T-helper 2 cell (primary cell): ENCODE measurements at places on chromosomes 5 and 9.

- DNase-seq = no peak
These were observed 1931.0 kb downstream of the EFNA5 start for GRCh38 chr5:105739732-105740131.

- DNase-seq = no peak
These were observed 628.3 kb downstream of the DNAH5 start for GRCh38 chr5:13316176-13316575.

DNA sequence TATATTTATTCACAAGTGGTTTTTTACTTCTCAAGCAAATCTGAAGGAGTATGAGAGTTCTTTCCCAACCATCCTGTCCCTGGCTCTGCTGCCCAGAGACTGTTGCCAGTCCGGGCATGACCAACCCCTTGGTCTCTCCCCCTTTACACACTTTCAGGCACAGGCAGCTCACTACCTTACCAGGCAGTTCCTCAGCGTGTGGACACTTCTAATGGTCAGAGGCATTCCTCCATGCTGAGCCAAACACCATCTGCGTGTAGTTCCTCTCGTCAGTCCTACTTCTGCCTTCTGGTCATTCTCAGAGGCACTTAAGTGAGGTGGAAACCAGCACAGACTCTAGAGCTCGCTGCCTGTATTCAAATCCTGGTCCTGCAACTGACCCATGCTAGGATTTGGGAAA is 56.1 kb downstream of the TSTD2 start:
- no peak for DNase-seq

- peak; percentile 84 for DNase-seq
These were observed 232.5 kb downstream of the ARHGAP26 start for GRCh38 chr5:143002459-143003327.

GRCh38 chr9:116617389-116617788 is 69.7 kb upstream of the TRIM32 start:
- no peak for DNase-seq

GRCh38 chr5:126014676-126015075 is 408.5 kb upstream of the GRAMD2B start:
- no peak for DNase-seq

- DNase-seq = no peak
These were observed 113.3 kb upstream of the GRAMD2B start for GRCh38 chr5:126309860-126310259.

DNA sequence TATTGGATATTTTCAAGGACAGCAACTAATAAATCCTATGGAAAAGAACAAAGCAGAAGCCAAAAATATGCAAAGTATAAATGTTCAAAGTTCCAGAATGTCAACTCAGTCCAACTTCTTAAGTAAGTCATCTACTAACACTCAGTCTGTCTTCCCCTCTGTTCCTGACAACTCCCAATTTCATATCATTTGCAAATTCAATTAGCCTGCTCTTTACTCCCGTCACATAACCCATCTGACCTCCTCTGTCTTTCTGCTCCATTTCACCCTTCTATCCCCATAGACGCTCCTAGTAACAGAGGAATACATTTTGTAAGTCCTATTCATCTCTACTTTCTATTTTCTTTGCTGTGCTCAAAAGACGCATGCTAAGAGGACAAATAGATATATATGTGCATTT is 659.8 kb upstream of the MEF2C start:
- no peak for DNase-seq

DNA sequence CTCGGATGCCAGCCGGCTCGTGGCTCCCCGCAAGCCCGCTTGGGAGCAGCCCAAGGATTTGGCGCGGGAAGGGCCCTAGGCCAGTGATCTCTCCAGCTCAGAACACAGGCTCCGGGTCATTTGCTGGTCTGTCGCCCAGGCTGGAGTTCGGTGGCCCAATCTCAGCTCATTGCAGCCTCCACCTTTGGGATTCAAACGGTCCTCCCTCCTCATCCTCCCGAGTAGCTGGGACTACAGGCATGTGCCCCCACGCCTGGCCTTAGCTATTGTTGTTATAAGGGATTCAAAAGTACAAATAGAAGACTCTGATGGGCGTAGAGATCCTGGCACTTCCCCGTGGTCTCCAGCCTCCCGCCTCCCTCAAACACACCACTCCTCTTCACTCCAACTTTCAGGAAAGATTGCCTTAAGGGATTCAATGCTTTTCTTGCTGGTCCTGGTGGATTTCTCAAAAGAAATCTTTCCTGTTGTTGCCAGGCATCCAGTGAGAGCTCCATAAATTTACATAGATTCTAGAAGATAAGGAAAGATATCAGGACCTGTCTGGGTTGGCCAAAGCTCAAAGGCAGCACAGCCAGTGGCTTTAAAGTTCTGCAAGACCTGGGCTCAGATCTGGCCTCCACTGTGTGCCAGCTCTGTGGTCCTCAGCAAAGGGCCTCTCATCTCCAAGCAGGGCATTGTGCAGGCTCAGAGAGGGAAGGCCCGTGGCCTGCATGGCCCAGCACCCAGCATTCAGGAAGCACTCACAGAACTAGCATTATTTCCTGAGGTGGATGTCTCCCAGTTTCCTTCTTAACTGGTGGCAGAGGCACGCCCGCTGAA is 1.0 kb downstream of the AIF1L start:
- no peak for DNase-seq

- no peak for DNase-seq
These were observed 738.2 kb downstream of the BRINP1 start for GRCh38 chr9:118630931-118631595.

DNA sequence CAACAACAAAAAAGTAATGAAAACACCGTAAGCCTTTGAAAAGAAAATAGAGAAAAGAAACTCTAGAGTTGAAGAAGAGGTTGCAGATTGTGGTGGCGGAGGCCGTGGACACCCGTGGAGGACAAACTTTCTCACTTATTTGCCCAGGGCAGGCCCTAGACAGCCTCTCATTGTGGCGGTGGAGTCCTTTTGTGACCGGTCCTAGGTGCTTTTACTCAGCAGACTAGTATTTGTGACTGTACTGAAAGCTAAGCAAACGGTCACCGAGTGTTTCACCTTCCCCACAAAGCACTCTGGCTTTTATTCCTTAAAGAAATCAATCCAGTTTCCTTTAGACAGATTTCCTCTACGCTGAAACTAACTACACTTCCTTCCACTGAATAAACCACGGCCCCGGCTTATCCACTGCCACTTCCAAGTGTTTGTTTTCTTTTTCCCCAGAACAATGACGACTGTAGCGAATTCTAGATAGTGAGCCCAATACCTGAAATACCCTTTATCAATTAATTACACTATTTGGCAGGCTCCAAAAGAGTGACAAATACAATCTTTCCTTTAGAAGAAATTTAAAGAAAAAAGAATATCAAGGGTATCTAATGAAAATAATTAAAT is 210.2 kb upstream of the TARS1 start:
- no peak for DNase-seq

DNA sequence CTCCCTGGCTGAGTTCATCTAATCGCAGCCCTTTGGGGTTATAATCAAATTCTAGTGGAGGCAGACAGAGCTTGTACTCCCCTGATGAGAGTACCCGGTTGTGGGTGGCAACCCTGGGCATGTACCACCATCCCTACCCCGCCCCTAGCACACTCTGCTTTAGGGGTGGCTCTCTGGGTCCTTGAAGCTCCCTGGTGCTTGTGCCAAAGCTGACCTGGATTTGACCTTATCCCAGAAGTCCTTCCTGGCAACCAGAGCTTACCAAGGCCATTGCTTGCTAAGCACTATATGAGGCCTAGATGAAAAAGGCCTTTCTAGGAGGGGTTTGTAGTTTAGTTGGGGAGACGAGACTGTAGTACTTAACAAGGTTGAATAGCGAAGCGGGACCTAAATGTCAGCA is 72.2 kb downstream of the RGS3 start:
- no peak for DNase-seq

DNA sequence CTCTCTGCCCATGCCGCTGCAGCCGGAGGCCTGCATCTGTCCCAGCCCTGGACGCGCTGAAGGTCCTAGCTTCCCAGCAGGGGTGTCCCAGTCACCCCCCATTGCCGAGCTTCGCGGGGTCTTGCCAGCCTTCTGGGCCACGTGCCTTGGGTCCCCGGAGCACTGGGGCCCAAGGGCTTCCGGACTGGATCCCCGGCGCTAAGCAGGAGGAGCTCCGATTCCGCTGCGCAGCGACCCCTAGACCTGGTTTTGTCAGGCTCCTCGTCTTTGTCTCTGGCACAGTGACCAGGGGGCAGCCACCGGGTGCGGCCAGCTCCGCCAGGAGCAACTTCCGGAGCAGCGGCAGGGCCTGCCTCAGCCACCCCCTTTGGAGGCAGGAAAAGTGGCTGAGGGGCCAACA is 3.3 kb upstream of the IRX1 start:
- DNase-seq = no peak

DNA sequence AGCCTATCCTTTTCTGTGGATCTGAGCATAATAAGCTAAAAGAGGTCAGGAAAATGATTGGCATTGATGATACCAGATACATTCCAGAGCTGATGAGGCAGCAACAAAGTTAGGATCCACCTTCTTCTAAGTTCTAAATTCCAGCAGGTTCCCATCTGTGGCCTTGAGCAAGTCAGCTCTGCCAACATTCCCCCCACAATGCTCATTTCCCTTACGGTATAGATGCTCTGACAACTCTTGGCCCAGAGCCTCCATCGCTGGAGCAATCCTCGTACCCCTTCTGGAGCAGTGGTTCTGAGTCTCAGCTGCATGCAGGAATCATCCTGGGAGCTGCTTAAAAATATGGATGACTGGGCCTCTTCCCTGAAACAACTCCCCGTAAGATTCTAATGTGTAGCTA is 78.1 kb downstream of the MED27 start:
- no peak for DNase-seq

- DNase-seq = no peak
These were observed 46.1 kb upstream of the CER1 start for GRCh38 chr9:14768405-14769229.

- DNase-seq = peak; percentile 35
These were observed 439.9 kb downstream of the GADD45G start for GRCh38 chr9:90044710-90045151.

- no peak for DNase-seq
These were observed 142.8 kb downstream of the BARX1 start for GRCh38 chr9:93812410-93812668.

DNA sequence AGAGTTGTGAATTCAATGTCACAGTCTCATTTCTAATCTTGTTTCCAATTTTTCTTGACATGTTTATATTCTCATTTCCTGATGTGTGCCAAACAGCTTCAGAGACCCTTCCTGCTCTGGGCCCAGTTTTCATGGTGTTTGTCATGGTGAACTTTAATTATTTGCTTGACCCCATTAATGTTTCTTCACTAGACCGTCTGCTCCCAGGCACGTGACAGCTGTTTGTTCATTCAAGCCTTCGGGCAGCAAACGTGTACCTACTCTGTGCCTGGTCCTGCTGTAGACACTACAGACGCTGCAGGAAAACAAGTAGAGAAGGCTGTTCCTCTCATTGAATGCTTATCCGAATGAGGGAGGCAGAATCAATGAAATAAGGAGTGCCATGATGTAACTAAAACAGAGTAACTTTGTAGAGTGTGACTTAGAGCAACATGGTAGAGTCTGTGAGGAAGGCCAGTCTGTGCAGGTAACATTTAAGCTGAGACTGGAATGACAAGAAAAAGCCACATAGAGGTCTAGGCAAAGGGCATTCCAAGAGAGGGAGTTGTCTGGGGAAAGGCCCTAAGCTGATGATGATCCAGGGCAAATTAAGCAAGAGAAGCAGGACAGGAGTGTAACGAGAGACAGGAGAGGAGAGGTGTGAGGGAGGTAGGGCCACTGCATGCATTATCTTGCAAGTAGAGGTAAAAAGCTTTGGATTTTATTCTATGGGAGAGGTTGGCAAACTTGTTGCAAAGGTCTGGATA is 191.4 kb downstream of the SEMA5A start:
- no peak for DNase-seq

GRCh38 chr5:761854-762710 is 22.4 kb downstream of the ZDHHC11B start:
- DNase-seq = no peak

GRCh38 chr5:78157001-78157400 is 137.5 kb downstream of the AP3B1 start:
- no peak for DNase-seq
